HTR-8/SVneo (cell line): ENCODE measurements at places on chromosomes 6 and 20.

DNA sequence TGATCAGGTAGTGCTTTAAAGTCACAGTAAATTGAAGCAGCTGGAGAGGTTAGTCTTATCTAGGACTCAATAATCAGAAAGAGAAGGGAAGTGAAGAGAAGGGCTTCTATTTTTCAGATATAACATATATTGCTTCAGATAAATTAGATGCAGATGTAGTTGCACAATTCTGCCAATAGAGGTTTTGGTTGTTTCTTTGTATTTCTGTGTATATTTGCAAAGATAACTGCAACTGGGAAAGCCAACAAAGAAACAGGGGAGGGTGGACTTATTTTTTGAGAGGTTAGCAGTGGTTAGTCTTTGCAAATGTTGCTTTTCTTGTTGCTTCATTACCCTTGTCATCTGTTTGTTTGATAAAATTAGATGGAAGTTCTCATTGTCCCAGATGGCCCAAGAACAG lies 106.6 kb downstream of the ADGRG6 start:
- no peak for DNase-seq

- DNase-seq, result no peak
Measured at GRCh38 chr6:159762681-159763293, 942 bp downstream of the ACAT2 start.

GRCh38 chr20:64101731-64102621 lies 5.4 kb downstream of the NPBWR2 start:
- peak; percentile 97 for DNase-seq

- DNase-seq, result no peak
Measured at GRCh38 chr6:152634773-152635172, 2.4 kb downstream of the SYNE1 start.

DNA sequence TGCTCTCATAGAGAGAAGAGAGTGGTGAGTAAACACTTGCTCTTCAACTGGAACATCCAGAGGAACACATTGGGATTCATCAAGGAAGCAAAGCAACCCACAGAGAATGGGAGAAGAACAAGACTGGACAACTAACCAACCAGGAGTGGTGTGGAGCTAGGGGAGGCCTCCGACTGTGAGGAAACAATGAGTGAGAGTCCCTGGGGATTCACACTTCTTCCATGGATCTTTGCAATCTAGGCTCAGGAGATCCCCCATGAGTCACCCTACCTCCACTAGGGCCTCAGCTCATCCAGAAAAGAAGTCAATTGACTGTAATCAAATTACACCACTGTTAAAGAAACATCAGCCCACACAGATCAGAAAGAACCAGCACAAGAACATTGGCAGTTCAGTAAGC lies 42.3 kb upstream of the CLVS2 start:
- no peak for DNase-seq

- DNase-seq, result peak; percentile 25
Measured at GRCh38 chr6:74409447-74409846, 713.4 kb downstream of the CD109 start.

DNA sequence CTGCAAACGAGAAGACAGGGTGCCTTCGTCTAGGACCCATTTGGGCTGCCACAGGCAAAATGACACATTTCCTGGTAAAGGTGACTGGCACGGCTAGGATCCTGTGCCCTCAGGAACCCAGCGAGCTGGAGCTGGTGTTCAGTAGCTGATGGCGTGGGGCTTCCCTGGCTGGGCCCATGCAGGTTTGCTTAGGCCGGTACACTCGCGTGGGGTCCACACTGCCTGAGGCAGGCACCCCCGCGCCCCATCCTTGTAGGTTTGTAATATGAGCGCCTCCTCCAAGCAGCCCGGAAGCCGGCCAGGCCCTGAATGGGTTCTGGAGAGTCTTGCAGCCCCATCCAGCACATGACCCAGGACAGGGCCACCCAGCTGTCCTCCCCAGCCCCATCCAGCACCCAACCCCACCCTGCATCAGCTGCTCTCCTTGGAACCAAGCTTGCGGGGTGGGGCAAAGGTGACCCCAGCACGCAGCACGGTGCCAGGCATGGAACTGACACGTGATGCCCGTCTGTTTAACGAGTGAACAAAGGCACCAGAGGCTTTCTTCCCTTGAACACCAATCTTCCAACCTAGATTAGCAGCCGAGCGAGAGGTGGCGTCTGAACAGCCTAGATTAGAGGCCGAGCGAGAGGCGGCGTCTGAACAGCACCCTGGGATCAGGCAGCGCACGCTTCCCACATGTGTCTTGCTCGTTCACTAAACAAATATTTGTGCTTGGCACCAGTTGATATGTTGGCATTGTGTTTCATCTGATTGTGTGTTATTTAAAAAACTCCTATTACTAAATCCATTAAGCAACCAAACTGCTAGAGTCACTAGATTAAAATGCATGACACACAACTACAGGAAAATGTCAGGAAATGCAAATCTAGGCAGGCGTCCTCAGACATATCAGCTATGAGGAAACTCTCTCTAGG lies 112.1 kb downstream of the DLL1 start:
- DNase-seq, result no peak

- no peak for DNase-seq
Measured at GRCh38 chr6:72551470-72551869, 70.4 kb upstream of the KCNQ5 start.

- DNase-seq, result no peak
Measured at GRCh38 chr6:52394251-52394666, 25.9 kb upstream of the EFHC1 start.

DNA sequence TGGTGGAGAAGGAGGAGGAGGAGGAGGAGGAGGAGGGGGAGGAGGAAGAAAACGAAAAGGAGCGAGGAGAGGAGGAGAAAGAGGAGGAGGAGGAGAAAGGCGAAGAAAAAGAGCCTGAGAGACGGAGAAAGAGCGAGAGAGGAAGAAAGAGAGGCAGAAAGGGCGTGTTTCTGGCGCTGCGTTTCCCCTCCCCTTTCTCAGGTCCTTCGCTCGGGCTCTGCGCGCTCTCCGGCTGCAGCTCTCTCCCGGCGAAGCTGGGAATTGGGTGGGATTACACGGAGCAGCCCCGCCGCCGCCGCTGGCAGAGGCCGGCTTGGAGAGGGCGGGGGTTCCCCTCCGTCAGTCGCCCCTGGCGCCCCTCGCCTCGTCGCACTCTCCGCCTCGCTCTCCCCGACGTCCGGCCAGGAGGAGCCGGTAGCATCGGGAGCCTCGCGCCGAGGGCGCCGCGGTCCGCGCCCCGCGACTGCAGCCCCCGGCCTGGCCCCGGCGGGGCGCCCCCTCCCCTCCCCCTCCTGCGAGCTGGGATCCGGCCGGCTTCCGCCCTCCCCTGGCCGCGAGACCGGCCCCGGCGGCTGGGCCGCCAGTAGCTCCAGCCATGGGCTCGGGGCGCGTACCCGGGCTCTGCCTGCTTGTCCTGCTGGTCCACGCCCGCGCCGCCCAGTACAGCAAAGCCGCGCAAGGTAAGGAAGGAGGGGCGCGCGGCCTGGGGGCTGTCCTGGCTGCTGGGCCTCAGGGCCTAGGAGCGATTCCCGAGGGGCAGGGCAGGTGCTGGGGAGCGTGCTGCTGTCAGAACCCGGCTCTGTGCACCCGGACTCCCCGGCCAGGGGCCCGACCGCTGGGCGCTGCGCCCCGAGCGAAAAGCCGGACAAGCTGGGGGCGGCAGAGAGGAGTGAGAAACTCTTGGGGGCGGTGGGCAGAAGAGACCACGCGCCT lies at the start of gene SCUBE3:
SCUBE3 (plus strand) TSS at position 133 of the 933 bp plus-strand sequence; CDS start at position 596, 463 bp downstream.
- DNase-seq, result peak; percentile 62

GRCh38 chr6:5125152-5126006 lies 40.2 kb downstream of the PPP1R3G start:
- DNase-seq, result peak; percentile 54
